Lung (tissue), 17 donors: ENCODE measurements at places on chromosomes 3 and 15. TPM values are rescaled to one million over a fixed set of nuclear protein-coding genes. Genes with fewer than 3 reads are reported as not detected.

Gene PLA2G4D
- 0.15 TPM for total RNA-seq

Gene CKMT1B
- total RNA-seq = 6.9 TPM

DNA sequence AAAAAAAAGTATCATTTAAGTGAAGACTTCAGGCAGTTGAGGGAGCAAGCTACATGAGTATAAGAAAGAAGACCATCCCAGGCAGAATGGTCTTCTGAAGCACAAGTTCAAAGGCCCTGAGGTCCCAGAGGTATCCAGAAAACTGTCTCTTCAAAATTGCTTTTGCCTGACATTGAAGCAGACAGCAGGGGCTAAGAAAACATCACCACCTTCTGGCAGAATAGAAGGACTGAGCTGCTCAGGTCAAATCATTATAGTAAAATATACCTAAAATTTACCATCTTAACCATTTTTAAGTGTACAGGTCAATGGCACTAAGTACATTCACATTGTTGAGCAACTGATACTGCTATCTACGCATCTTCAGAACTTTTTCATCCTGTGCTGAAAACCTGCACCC, 16.4 kb downstream of the GPR160 start:
- H3K4me3 ChIP-seq = no peak overlapping the region
- no peaks in the 10 kb centered on the region for H3K36me3 ChIP-seq
- no peaks in the 10 kb centered on the region for H3K4me1 ChIP-seq
- no peak for DNase-seq

- H3K4me1 ChIP-seq = peaks cover 3% of the 10 kb centered on the region
- DNase-seq = no peak
- H3K27me3 ChIP-seq = no peaks in the 10 kb centered on the region
- no peaks in the 10 kb centered on the region for H3K36me3 ChIP-seq
These were observed 33.1 kb upstream of the EIF4A2 start for GRCh38 chr3:186750316-186750715.

DNA sequence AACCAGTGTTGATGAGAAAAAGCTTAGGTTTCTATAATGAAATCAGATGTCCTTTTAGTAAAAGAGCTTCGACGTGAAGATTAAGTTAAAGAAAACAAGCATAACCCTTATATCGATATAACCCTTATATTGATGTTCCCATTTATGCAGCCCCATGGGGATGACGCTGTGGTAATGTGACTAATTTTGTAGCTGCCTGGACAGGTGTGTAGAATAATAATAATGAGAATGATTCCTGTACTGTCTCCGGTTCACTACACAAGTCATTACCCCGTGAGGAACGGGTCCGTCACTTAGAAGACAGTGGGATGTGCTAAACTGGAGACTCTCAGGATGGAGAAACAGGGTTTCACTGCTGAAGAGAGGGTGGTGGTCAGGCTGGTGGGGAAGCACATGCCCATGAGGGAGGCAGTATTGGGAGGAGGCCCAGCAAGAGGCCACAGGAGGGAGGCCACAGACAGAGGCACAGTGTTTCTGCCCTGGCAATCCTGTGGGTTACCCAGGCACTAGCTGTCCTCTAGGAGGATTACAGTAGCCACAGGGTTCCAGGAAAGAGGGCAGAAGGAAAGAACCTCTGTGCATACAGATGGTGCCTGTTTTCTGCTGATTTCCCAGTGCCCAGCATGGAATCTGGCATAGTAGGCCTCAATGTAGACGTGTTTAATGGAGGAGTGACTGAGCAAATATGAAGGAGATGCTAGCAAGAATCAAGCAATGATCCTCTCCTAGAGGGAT, 191.1 kb upstream of the TSC22D2 start:
- no peak overlapping the region for H3K27ac ChIP-seq
- no peaks in the 10 kb centered on the region for H3K36me3 ChIP-seq
- H3K4me3 ChIP-seq = no peak overlapping the region
- peaks cover 3% of the 10 kb centered on the region for H3K4me1 ChIP-seq

DNA sequence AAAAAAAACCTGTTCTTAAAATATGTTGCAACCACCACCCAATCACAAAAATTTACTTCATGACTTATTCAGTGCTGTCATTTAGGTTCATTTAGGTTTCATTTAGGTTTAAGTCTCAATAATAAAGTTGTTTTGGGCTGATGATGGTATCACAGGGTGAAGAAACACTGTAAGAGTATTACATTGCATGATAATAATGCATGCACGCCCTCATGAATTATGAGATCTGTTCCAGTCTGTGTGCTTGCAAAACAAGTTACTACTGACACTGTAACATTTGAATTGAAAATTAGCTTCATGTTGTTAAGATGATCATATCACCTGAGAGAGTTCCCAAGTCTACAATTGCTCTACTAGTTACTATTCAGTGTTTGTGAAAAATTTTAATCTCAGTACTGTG, at the start of gene AADACL2:
TSS of gene AADACL2 (plus strand) at position 315 of the 400 bp plus-strand sequence. CDS start 109 bp downstream, outside the sequence.
- no peak for DNase-seq
- H3K4me3 ChIP-seq = no peak within 1 kb of the TSS
- H3K27me3 ChIP-seq = no peaks in the 10 kb centered on the region
- H3K4me1 ChIP-seq = no peaks in the 10 kb centered on the region
- no peaks in the 10 kb centered on the region for H3K36me3 ChIP-seq

GRCh38 chr3:44926921-44927320, 49.1 kb downstream of the ZDHHC3 start:
- H3K4me1 ChIP-seq = peaks cover 5% of the 10 kb centered on the region
- no peak overlapping the region for H3K27ac ChIP-seq
- DNase-seq = peak; percentile 11
- no peaks in the 10 kb centered on the region for H3K27me3 ChIP-seq
- peaks cover 6% of the 10 kb centered on the region for H3K36me3 ChIP-seq
- H3K4me3 ChIP-seq = no peak overlapping the region

DNA sequence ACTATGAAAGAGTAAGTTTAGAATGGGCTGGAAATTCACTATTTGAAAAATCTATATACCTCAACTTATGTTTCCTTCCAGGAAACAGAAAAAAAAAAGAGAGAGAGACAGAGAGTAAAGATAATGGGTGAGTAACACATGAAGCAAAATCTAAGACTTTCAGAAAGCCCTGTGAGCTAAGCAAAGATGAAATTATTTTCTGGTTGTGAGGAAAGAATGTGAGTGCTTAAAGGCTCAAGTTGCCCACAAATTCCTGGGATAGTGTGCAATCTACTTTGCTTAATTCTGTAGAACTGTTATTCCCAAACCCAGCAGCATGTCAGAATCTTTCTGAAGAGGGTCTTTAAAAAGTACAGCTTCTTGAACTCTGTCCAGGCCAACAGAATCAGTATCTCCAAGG, 337.7 kb upstream of the AGTR1 start:
- no peaks in the 10 kb centered on the region for H3K27me3 ChIP-seq
- H3K4me3 ChIP-seq = no peak overlapping the region
- no peaks in the 10 kb centered on the region for H3K36me3 ChIP-seq
- H3K27ac ChIP-seq = no peak overlapping the region

DNA sequence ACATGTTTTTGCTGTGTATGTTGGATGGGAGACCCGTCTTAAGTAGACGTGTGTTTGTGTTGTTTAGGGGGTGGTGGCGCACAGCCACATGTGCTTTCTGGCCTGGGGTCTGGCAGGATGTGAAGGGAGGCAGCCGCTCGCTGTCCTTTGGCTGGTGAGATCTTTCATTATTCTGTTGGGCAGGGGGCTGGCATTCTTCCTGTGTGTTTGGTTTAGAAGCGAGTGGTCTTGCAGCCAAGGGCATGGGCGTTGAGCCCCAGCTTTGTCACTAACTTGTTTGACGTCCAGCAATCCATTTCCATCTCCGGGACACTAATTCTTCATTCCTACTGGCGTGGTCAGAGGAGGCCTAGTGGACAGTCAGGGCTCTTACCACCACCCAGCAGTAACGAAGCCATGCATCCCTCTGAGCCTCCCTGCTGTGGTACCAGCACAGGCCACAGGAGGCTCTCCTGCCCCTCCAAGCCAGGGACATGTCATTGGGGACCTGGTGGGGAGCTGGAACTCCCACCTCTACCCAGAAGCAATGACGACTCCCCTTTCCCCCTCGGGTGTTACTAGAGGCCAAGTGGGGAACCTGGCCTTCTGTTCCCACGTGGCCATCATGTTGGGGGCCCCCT, 10.7 kb downstream of the THSD4 start:
- H3K36me3 ChIP-seq = no peaks in the 10 kb centered on the region
- DNase-seq = no peak
- H3K27me3 ChIP-seq = no peaks in the 10 kb centered on the region
- H3K4me3 ChIP-seq = no peak overlapping the region
- peak overlapping the region; percentile 86 for H3K27ac ChIP-seq
- H3K4me1 ChIP-seq = no peaks in the 10 kb centered on the region

DNA sequence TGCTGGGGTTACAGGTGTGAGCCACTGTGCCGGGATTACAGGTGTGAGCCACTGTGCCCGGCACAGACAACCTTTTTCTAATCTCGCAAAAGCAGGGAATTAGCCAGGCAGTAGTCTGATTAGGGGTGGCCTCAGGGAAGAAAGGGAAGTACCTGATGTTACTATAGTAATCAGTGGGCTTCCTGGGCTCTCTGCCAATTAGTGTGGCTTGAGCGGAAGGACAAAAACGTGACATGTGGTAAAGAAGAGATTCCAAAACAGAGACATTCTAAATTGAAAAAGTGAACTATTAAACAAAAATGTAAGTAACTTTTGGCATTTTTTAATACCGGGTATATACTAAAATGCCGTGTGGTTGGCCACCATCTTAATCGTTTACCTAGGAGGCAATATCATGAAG, 48.1 kb downstream of the CFAP20DC start:
- no peaks in the 10 kb centered on the region for H3K27me3 ChIP-seq
- no peak overlapping the region for H3K4me3 ChIP-seq
- no peak for DNase-seq
- H3K4me1 ChIP-seq = no peaks in the 10 kb centered on the region
- H3K36me3 ChIP-seq = no peaks in the 10 kb centered on the region
